ENCODE measurements at places on chromosomes 16 and 17.
A peak's percentile ranks its signal among the peaks of the same experiment; 100 is the strongest.

DNA sequence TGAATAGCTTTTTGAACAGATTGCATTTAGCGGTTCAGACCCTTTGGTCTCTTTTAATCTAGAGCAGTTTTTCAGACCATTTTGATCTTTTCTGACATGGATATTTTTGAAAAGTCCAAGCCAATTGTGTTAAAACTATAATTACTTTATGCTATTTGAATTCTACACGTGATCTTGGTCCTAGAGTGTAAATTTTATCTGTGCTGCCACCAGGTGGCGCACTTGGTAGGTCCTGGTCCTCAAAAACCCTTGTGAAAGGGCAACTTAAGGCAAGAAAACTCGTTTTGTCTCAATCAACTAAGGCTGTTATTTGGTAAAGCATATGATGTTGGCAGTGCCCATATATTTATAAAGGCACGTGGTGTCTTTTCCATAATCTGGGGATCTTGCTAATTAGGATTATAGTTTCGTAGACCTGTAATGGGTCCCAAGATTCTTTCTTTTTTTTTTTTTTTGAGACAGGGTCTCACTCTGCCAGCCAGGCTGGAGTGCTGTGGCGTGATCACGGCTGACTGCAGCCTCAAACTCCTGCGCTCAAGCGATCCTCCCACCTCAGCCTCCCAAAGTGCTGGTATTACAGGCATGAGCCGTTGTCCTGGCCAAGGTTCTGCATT lies 43.9 kb upstream of the TEX2 start:
- peak; percentile 69 for DNase-seq

DNA sequence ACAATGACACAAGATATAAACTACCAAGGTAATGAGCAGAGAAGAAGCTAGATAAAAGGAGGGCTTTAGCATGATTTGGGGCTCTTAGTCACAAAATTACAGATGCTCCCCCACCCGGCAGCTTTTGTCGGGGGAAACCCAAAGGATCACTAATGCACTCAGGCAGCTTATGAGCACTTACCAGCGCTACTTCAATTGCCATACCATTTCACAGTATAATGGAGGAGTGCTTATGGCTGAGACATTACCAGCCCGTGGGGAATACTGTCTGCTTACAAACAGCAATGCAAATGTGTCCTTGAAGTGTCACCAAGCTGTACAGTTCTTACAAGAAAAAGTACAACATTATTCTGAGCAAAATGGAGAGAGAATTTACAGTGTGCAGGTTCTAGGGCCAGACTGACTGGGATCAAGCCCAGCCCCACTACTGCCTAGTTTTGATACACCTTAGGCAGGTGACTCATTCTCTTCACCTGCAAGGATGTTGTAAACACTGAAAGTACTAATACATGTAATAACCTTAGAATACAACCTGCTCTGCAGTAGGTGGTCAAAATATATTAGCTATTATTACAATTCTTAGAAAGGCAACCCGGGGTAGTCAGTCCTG lies 16.3 kb downstream of the ANKFY1 start:
- no peak for DNase-seq

DNA sequence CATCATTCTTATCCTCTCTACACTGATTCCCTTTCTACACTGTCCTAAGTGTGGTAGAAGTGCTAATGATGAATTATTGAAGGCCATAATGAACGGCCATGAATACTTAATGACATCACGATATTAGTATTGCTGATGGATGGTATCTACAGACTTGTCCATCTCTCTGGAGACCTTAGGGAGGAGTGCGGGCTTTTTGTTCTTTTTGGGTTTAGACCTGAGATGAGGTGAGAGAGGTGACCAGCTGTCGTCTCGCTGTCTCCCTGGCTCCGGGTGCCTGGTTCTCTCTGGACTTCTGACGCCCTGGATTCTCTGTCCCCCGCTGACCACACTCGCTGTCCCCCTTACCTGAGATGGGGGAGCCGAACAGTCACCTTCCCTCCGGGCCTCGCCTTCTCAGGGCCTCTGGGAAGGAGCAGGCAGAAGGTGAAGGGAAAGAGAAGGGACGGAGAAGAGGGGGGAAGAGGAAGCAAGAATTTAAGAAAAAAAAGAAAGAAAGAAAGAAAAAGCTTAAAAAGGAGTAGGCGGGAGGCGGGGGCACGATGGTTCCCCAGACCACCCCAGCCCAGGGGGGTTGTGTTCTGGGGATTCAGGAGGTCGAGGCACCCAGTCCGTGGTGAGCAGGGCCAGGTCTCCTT lies 17.1 kb downstream of the SGCA start:
- DNase-seq = no peak

- no peak for DNase-seq
Measured at GRCh38 chr16:20153444-20153843, 79.8 kb upstream of the GPR139 start.

GRCh38 chr16:87924811-87925670 lies 11.3 kb downstream of the CA5A start:
- DNase-seq = no peak

GRCh38 chr16:31487071-31487719 lies 4.3 kb downstream of the SLC5A2 start:
- DNase-seq = no peak

- no peak for DNase-seq
Measured at GRCh38 chr17:37365589-37365988, 10.2 kb upstream of the C17orf78 start.

DNA sequence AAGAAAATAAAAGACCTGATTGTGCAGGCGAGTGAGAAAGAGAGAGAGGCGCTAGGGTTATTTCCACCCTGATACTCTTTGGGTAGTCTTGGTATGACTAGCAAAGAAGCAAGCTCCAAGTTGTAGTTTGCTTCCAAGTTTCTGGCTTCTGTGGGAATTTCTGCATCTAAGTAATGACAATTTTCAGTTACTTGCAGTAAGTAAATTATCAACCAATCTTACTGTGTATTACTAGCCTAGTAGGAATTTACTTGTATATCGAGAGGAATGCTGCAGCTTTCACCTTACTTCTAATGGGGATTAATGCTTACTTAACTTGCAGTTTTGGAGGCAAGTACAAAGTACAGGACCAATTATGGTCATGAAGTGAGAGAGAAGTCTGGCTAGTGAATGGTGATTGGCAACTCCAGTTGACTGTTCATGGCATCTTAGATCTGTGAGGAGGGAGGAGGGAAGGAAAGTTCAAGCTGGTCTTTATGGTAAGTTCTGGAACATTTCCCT lies 31.9 kb downstream of the TENT4B start:
- DNase-seq = no peak

GRCh38 chr16:19588661-19589060 lies 33.2 kb downstream of the VPS35L start:
- no peak for DNase-seq

GRCh38 chr17:77124192-77124889 lies 16.4 kb upstream of the SEC14L1 start:
- DNase-seq = no peak

DNA sequence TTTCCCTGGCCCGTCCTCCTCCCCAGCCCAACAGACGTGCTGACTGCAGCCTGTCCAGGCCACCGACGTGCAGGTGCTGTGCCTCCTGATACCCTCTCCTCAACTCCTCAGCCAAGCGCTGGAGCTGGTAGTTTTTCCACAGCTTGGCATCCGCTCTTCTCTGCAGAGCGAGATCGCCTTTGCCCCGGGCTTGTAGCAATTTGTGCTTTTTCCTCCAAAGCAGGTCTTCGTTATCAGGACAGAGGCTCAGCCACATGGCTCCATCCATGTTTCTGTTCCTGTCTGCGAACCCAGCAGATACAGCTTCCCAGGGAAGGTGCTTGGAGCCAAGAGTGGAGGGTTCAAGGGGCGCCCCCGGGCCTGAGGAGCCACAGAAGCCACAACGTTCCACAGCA lies 10.9 kb downstream of the CEP295NL start:
- no peak for DNase-seq

GRCh38 chr16:57062329-57062728 lies 30.1 kb upstream of the CPNE2 start:
- no peak for DNase-seq

GRCh38 chr17:67577429-67578141 lies 140.2 kb upstream of the NOL11 start:
- DNase-seq = no peak

DNA sequence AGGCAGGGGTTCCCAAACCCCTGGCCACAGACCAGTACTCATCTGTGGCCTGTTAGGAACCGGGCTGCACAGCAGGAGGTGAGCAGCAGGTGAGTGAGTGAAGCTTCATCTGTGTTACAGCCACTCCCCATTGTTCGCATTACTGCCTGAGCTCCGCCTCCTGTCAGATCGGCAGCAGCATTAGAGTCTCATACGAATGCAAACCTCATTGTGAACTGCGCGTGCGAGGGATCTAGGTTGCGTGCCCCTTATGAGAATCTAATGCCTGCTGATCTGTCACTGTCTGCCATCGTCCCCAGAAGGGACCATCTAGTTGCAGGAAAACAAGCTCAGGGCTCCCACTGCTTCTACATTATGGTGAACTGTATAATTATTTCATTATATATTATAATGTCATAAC lies 25.1 kb upstream of the RMI2 start:
- no peak for DNase-seq

- no peak for DNase-seq
Measured at GRCh38 chr16:23962001-23962400, 126.2 kb downstream of the PRKCB start.

- DNase-seq = no peak
Measured at GRCh38 chr17:8976638-8977037, 11.1 kb upstream of the PIK3R5 start.

DNA sequence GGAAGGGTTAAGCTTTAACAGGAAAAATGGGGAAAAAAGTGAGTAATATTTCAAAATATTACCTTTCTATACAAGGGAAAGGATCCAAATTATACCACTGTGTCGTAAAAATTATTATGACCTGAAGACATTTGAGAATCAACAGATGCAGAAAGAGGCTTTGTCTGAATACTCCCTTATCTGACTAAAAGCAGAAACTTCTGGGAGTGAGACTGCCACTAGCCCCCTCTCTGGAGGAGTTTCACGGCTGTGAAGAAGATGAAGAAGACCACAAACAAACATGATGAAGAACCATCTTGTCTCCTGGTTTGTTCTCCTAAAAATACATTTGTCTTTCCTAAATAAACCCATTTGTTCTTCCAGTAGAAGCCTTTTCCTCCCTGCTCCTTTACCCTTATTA lies 29.4 kb downstream of the CNTROB start:
- no peak for DNase-seq

DNA sequence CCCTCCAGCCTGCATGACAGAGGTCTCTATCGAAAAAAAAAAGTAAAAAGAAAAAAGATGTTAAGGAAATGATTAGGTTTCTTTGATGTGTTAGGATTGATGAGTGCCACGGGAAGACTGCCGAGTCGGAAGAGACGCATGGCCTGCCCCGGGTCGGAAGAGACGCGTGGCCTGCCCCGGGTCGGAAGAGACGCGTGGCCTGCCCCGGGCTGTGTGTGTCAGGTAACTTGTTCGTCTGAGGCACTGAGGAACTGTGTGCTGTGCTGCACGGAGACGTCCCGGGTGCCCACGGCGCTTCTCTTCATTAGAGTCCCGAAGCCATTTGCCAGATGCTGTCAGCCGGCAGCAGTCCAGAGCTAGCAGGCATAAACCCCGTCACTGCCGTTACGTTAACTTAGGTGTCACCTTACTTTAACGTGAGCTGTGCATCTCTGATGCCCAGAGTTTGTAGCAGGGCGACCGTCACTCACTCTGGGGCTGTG lies 40.5 kb upstream of the FASN start:
- no peak for DNase-seq

GRCh38 chr17:40179923-40180659 lies 2.8 kb downstream of the RAPGEFL1 start:
- DNase-seq = no peak

DNA sequence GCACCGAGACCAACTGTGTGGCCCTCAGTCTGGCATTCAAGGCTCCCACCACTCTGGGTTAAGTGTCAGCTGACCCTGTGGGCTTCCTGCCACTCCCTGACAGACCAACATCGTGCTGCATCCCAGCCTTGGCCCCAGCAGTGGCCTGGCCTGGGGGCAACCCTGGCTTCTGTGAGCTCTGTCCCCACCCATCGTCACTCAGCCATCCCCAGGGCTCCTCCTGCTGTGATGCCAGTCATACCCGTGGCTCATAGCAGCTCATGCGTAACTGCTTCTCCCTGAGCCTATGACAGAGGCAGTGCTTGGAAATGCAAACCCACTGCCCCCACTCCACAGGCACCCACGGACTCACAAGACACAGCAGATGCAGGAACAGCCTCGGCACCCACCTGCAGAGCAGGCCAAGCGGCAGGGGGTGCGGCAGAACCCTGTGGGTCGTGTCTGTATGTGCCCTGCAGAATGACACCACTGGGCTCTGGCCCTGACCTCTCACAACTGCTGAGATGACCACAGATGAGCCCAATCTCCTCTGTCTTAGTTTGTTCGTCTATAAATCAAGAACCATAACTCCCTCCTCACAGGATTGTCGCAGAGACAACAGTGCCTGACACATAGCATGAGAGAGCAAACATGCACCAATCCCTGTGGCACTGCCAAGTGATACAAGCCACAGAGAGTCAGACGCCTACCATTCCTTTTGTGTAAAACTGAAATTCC lies 26.6 kb downstream of the PIEZO1 start:
- DNase-seq = no peak

- DNase-seq = no peak
Measured at GRCh38 chr16:85557971-85558657, 55.0 kb upstream of the GSE1 start.

DNA sequence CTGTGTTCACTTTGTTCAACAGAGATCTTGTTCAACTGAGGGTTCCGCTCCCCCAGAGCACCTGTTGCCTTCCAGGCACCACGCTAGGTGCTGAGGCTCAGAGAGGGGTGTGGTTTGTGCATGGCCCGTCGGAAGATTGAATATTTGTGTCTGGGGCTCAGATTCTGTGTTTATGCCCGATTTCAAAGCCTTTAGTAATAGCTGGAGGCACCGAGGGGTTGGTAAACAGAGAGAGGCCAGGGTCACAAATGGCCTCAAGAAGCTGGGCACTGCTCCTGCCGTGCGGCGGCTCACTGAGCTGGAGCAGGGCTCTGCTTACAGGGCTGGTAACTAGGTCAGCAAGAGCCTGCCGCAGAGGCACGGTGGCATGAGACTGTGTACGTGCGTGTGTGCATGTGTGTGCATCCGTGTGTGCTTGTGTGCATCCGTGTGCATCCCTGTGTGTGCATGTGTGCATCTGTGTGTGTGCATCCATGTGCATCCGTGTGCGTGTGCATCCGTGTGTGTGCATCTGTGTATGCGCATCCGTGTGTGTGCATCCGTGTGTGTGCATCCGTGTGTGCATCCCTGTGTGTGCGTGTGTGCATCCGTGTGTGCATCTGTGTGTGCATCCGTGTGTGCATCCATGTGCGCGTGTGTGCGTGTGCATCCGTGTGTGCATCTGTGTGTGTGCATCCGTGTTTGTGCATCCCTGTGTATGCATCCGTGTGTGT lies 5.4 kb downstream of the ITGAE start:
- no peak for DNase-seq

DNA sequence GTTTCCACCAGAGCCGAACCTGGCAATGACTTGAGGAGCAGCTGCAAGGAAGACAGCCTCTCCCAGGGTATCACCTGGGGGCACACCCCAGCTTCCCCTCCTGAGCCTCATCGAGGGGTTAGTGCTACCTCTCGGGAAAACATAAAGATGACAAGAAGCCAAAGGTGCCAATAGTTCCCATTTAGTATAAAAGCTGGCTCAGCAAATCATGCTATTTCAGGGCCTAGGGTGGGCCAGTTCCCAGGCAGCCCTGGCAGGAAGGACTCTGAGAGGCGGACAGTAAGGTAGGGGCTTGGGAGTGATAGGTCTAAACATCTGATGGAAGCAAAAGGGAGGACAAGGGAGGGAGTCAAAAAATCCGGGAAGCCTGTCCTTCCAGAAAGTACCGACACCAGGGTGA lies 46.2 kb downstream of the SOST start:
- DNase-seq = no peak
